Cardiac septum (tissue), 1 donor: ENCODE measurements at places on chromosomes 13 and 19. TPM values are rescaled to one million over a fixed set of nuclear protein-coding genes. Genes with fewer than 3 reads are reported as not detected.

MEX3D gene
- 8.3 TPM for total RNA-seq

SLC10A2 gene
- not detected for total RNA-seq

DNA sequence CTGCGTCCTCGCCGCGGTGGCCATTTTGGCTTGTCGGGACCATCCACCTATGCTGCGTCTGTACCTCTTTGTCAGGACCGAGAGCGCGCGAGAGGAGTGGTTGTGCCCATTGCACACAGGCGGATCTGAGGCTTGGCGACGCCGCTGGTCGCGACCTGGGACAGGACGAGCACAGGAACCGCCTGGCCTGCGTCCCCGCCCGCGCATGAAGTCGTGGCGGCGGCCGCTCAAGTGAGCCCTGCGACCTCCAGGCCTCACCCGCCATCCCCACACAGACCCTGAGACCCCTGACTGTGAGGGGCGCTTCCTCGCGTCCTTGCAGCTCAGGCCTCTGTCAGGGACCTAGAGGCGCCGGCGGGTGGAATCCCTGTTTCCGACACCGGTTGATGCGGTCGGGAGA lies 16.8 kb downstream of the ZNF586 start:
- DNase-seq, result no peak

DNA sequence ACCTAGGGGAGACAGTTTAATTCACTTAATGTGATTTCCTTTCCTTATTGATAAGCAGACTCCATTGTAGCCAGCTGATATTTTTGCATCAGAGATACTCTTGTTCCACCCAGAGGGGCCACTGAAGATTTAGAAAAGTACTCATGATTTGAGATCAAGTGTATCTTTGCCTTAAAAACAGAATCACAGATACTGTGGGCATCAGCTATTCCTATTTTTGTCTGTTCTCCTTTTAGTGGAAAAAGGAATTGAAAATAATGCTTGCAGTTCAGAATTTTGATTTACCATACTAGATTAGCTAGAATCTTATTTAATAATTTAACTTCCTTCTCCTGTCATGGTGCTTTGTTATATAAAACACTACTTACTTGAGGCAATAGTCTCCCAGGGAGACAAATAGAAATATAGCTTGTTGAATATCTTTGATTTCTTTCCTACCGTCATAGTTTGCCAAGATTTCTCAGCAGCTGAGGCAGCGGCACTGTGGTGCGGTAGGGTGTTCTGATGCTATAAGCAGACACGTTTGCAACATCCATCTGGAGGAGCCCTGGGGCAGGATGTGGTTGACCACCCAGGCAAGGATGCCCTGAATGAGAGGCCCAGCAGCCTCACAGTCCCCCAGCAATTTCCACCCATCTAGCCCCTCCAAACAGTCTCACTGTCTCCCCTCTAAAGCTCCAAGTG lies 47.0 kb upstream of the RAP2A start:
- no peak for DNase-seq

DNA sequence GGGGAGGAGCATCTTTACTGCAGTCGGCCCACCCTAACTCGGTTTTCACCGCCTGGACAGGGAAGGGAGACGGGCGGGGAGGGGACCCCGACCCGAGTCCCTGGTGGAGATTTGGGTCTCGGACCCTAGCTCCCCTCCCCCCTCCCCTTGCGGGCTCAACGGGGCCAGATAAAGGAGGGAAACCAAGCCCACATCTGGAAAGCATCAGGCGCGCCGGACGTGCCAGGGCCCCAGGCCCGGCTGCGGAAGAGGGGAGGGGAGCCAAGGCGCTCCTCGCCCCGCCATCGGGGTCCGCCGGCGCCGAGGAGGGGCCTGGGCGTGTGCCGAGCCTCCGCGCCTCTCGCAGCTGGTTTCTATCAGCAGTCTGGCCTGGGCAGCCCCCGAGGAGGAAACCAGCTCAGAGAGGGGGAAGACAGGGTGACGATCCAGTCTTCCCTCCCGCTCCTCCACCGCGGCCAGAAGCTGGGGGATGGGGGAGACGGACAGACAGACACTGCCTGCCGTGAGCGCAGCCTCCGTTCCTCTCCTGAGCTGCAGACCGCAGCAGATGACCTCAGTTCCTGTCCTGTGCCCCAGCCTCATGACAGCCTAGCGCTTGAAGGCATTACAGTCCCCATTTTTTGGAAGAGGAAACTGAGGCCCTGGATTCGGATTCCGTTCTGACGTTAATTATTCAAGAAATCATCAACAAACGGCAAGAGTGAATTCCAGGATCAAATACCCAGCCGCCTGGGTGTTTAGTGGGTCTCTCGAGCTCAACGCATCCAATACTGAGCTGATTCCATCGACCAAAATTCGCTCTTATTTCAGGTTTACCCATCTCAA lies 3.6 kb upstream of the GNG8 start:
- DNase-seq, result no peak
